ENCODE measurements at places on chromosomes 7 and 10.

DNA sequence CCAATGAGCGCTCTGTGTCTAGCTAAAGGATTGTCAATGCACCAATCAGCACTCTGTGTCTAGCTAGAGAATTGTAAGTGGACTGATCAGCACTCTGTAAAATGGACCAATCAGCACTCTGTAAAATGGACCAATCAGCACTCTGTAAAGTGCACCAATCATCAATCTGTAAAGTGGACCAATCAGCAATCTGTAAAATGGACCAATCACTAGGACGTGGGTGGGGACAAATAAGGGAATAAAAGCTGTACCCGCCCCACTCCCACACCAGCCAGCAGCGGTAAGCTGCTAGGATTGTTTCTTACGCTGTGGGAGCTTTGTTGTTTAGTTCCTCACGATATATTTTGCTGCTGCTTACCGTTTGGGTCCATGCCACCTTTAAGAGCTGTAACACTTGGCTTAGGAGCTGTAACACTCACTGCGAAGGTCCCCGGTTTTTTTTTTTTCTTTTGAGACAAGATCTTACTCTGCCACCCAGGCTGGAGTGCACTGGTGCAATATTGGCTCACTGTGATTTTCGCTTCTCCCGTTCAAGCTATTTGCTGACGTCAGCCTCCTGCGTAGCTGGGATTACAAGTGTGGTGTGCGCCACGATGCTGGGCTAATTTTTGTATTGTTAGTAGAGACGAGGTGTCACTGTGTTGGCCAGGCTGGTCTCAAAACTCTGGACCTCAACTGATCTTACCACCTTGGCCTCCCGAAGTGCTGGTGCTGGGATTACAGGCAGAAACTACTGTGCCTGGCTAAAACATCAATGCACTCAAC lies 184.8 kb downstream of the PTPN20 start:
- no peak overlapping the region for H3K4me3 ChIP-seq
- H3K36me3 ChIP-seq = no peaks in the 10 kb centered on the region
- no peak for DNase-seq
- no peak overlapping the region for H3K27ac ChIP-seq

DNA sequence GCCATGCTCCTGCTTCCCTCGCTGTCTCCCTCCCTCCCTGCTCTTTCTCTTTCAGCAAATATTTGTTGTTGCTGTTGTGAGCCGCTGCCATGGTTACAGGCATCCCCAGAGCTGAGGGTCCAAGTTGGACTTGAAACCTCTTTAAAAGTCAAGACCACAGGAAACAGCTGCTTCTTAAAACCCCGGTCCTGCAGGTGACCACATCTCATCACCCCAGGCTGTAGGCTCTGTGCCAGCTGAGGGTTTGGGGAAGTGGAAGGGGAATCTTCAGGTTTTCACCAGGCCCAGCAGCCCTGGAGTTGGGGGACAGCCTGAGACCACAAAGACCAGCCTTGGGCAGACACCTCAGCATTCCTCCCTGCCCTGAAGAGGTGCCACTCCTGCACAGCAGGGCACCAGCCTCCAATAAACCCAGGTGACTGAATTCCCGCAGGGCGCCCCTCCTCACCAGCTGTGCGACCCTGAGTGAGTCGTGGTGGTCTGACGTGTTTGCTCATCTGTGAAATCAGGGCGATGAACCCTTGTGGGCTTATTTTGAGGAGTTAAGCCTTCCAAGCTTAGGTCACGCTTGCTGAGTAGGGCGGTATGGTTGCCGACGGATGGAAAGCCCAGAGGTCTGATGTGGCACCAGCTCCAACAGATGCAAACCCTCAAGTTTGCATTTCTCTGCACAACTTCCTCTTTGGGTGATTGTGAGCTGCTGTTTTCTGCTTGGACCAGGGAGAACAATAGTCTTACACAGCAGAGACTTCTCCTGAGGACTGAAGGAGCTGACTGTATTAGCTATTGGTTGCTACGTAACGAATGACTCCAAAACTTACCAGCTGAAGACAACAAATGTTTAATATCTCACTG lies 24.8 kb downstream of the NPTX2 start:
- no peaks in the 10 kb centered on the region for H3K36me3 ChIP-seq
- H3K27ac ChIP-seq = no peak overlapping the region
- no peak for DNase-seq

DNA sequence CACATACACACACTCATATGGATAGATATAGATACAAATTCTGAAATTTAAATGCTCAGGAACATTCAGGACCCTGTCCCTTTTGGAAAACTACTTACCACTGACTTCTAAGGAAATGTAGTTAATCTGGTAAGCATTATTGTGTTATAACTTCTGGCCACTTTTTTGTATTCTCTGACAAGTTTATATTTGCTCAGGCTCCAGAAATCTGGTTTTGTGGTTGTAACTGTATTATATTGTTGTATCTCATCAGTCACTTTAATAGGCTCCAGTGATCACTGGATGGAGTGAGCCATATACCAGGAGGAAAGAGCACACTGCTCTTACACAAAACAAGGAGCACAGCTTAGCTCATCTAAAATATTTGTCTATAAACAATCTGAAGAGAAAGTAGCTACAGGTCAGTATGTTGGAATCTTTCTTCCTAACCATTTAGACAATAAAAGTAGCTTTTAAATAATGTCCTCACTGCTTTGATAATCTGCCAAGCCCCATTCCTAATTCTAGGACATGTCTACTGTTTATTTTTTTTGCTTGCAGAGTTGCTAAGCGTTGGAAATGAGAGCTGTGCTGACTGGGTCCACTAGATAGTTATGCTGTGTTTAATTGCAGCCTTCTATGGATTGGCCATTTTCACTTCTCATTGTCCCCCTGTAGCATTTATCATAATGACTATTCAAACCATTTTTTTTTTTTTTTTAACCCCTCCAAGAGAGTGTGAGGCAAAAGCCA lies 43.8 kb downstream of the SMNDC1 start:
- no peak overlapping the region for H3K27ac ChIP-seq
- H3K4me1 ChIP-seq = no peaks in the 10 kb centered on the region
- DNase-seq = no peak
- peaks cover 8% of the 10 kb centered on the region for H3K36me3 ChIP-seq

- DNase-seq = no peak
- no peaks in the 10 kb centered on the region for H3K4me1 ChIP-seq
- H3K27me3 ChIP-seq = no peaks in the 10 kb centered on the region
- no peak overlapping the region for H3K4me3 ChIP-seq
Observed at GRCh38 chr7:159099711-159100231, 44.9 kb downstream of the VIPR2 start.

GRCh38 chr10:79308969-79309665 lies 38.2 kb upstream of the PPIF start:
- H3K27me3 ChIP-seq = no peaks in the 10 kb centered on the region
- DNase-seq = no peak
- H3K4me1 ChIP-seq = peaks cover 6% of the 10 kb centered on the region
- H3K4me3 ChIP-seq = no peak overlapping the region
- H3K36me3 ChIP-seq = peaks cover 59% of the 10 kb centered on the region

DNA sequence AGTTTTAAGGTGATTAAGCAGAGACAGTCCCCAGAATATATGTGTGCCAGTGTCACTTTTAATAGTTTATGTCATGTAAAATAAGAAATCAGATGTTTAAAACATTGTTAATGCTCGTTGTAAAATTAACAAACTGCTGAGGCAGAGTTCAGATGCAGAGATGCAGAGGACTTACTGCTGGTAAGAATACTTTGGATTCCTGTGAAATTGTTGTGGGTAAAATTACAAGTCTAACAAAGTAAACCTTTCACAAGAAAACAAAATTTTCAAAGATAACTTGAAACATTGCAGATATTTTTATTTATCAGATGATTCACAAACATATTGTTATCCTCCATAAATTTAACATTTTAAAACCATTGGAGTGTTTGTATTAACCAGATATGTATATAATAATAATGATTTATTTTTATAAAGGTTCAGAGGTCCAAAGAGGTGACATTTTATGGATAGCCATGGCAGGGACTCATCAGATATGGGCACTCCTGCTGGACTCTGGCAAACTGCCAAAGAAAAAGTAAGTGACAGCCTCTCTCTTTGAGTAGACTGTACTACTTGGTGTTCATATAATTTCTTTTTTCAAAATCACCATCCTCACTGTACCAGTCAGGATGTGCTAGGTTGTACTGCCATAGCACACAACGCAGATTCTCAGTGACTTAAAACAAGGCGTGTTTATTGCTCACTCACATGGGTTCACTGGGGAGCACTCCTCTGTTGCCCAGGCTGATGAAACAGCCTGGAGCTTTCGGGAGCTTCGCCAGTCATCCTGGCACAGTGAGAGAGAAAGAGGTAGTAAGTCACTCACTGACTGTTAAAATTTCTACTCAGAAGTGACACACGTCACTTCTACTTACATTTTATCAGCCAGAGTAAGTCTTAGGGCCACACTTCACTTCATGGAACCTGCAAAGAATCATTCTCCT lies 43.5 kb downstream of the NHLRC2 start:
- no peaks in the 10 kb centered on the region for H3K27me3 ChIP-seq
- no peak overlapping the region for H3K27ac ChIP-seq
- DNase-seq = no peak

All from activated CD4-positive, alpha-beta memory T cell treated with anti-CD3 and anti-CD28 coated beads, Interleukin-2, amount 10 ng/mL, durations not matched to agents 7 days and 5 days (primary cell).